ENCODE measurements at places on chromosomes 3 and 15.

DNA sequence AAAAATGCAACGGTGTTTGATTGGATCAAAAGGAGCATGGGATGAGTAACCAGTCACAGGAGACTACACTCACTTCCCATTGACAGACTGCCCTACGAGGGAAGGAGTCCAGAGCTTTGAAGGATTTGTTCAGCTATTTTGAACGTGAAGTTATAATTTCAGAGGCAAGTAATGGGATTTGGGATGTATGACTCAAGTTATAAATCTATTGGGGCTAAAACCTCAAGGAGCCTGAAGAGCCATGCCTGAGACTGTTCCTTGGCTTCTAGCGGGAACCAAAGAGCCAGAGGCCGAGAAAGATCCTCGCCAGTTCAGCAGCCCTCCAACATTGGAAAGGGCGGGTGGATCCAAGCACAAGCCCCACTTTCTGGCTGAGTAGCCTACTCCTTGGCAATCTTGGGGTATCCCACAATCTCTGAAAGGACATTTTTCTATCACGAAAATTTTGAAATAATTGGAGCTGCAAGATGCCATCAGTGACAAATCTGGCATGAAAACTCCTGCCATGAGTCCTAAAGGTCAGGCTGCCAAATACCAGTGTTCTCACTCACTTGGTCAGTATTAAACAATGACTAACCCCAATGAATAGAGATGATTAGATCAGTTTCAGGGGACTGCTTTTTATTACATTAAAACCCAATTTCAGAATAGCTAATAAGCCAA, 48.6 kb upstream of the SLCO2A1 start:
- DNase-seq: no peak

DNA sequence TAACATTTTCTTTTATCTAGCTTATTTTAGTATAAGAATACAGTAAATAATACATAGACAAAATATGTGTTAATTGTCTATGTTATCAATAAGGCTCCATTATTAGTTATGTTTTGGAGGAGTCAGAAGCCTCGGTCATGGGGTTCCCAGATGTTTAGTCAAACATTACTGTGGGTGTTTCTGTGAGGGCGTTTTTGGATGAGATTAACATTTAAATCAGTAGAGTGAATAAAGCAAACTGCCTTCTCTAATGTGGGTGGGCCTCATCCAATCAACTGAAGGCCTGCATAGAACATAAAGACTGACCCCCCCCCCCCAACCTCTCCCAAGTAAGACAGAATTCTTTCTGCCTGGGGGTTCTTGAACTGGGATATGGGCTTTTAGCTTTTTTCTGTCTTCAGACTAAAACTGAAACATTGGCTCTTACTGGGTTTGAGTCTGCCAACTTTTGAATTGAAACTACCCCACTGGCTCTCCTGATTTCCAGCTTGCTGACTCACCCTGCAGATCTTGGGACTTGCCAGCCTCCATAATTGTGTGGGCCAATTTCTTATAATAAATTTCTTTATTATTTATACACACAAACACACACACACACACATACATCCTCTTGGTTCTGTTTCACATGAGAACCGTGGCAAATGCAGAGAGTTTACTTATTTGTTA, 192.0 kb downstream of the TPRG1 start:
- DNase-seq: no peak

DNA sequence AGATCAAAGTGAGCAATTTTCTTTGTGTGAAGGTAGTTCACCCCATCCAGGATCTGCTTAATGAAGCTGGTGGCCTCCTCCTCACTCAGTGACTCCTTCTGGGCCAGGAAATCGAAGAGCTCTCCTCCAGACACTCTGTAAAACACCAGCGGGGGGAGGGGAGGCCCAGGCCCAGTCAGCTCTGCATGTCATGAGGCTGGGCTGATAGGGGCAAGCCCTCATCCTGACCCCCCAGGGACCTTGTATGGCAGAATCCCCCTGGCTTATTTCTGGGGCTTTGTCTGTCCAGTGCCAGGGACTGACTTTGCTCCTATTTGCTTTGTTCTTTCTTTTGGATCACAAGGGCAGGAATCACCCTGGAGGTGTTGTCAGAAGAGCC, 74.9 kb downstream of the DAPK2 start:
- no peak for DNase-seq

GRCh38 chr3:170448584-170448983, 29.9 kb downstream of the CLDN11 start:
- DNase-seq: no peak

GRCh38 chr3:76138921-76139320, 353.6 kb upstream of the ZNF717 start:
- no peak for DNase-seq

GRCh38 chr3:148598619-148599018, 99.1 kb upstream of the AGTR1 start:
- no peak for DNase-seq

- DNase-seq: no peak
These were observed 44.4 kb upstream of the ST3GAL6 start for GRCh38 chr3:98718730-98719129.
